ENCODE measurements at places on chromosomes 3 and 15. TPM values are rescaled to one million over a fixed set of nuclear protein-coding genes. Genes with fewer than 3 reads are reported as not detected.

GRCh38 chr15:47294765-47295259, 422.5 kb upstream of the SEMA6D start:
- no peak overlapping the region for H3K4me3 ChIP-seq
- H3K4me1 ChIP-seq: peaks cover 8% of the 10 kb centered on the region
- DNase-seq: no peak
- no peaks in the 10 kb centered on the region for H3K36me3 ChIP-seq

DNA sequence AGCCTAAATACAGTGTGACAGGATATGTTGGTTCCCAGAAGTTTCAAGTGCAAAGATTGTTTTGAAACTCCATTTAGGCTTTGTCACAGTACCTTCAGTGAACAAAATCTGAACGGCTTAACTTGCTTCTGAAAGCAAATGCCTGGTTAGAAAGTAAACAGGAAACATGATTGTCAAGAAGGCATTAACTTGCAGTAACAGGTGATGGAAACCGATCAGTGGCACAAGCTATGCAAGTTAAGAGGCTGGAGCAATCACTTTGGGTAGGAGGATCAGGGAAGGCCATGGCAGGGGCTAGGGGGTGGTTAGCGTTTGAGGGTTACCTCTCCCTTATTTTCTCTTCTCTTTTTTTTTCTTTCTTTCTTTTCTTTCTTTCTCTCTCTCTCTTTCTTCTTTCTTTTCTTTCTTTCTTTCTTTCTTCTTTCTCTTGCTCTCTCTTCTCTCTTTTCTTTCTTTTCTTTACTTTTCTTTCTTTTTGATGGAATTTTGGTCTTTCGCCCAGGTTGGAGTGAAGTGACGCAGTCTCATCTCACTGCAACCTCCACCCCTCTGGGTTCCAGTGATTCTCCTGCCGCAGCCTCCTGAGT, 2.4 kb downstream of the HYKK start:
- H3K4me3 ChIP-seq: no peak overlapping the region
- H3K36me3 ChIP-seq: peaks cover 7% of the 10 kb centered on the region
- peak overlapping the region; percentile 61 for H3K27ac ChIP-seq
- H3K27me3 ChIP-seq: no peaks in the 10 kb centered on the region
- no peak for DNase-seq
- peaks cover 14% of the 10 kb centered on the region for H3K4me1 ChIP-seq

DNA sequence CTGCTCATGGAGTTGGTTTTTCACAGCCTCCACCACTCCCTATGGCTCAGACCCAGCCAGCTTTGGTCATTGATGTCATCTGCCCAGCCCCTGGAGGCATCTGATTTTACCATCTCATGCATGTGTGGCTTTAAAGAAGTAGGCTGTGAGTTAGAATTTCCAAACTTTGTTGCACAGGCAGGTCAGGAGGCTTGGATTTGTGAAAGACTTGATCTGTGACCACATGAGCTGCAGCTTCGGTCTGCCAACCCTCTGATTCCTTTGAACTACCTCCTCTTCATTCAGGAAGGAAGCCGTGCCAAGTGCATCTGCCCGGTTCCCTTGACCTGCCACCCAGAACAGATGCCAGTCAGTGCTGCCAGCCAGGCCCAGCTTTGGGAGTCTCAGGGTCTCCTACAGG, 9.2 kb downstream of the CTXND1 start:
- H3K36me3 ChIP-seq: no peaks in the 10 kb centered on the region
- no peak overlapping the region for H3K27ac ChIP-seq
- H3K4me1 ChIP-seq: no peaks in the 10 kb centered on the region
- no peak for DNase-seq
- H3K27me3 ChIP-seq: peaks cover 22% of the 10 kb centered on the region

DNA sequence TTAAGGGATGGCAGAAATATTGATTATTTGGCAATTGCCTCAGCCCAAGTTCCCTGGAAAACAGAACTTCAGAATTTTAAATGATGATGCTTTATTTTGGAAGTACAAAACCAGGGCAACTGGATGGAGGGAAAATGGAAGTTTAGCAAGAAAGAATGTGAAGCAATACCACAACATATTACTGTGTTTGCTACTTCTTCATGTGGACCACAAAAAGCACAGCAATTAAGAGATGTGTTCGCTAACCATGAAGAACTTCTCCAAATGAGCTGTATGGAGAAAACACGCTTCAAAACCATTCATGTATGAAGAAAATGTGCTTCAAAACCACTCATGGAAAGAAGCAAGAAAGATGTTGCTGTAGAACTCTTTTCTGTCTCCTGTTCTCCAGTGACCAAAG, 64.7 kb upstream of the ARL6 start:
- H3K27me3 ChIP-seq: no peaks in the 10 kb centered on the region
- no peak overlapping the region for H3K27ac ChIP-seq
- no peak for DNase-seq
- no peak overlapping the region for H3K4me3 ChIP-seq

DNA sequence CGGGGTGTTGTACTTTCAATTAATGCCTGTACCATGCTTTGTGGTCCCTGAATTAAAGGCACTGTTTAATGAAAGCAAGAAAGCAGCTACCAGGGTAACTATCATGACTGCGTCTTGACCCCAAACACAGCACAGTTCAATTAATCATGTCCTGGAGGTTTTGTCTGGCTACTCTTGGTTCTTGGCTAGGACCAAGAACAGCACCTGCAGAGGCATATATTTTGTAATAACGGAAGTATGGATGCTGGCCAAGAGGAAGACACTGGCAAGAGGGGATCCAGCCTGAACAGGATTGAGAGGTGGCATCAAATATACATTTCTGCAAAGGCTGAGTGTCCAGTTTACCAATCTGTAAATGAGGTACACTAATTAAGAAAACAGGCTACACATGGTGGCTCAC, 119.9 kb downstream of the FOXP1 start:
- DNase-seq: no peak
- H3K4me3 ChIP-seq: no peak overlapping the region
- H3K36me3 ChIP-seq: no peaks in the 10 kb centered on the region

DNA sequence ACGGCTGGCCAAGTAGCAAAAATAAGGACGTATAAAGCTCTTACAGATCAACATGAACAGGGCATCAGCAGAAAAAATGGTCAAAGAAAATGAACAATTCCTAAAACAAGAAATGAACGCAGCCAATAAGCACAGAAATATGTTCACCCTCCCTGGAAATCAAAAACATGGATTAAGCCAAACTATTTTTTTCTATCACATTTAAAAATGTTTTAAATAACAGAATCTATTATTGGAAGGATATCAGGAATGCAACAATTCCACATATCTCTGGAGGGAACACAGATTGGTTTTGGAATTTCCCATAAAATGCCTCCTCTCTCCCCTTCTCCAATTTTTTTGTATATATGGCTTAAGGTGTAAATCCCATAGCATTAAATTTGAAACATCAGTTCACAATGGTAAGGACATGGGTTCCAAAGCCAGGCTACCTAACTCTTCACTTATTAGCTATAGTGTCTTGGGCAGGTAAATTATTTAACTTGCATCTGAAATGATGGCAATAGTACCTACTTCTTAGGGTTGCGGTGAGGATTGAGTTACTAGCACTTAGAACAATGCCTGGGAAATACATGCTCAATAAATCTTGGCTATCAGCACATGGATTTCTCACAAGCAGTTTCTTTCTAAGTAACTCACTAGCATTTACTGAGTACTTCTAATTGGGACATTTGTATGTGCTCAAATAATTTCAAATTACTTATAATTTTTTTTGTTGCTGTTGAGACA, 10.1 kb downstream of the UACA start:
- no peak overlapping the region for H3K4me3 ChIP-seq
- H3K36me3 ChIP-seq: no peaks in the 10 kb centered on the region
- peaks cover 66% of the 10 kb centered on the region for H3K4me1 ChIP-seq
- H3K27me3 ChIP-seq: no peaks in the 10 kb centered on the region
- DNase-seq: no peak

DNA sequence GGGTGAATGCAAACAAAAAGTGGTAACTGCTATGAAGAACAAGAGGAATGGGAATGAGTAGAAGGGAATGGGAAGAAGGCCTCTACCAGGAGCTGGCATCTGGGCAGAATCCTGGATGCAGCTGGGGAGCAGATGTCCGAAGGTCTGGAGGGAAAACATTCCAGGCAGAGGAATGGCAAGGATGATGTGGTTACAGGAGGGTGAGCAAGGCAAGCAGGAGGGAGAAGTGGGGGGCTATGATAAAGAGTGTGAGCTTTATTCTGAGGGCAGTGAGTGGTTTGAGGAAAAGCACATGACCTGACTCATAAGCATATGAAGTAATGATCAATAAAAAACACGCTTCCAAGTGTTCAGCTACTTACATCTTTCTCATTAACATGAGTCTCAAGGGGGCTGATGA, 17.1 kb downstream of the SKIC8 start:
- H3K27ac ChIP-seq: no peak overlapping the region
- DNase-seq: no peak
- H3K4me3 ChIP-seq: no peak overlapping the region
- H3K36me3 ChIP-seq: peaks cover 12% of the 10 kb centered on the region

GRCh38 chr3:181616088-181617070, 95.3 kb upstream of the SOX2 start:
- H3K4me1 ChIP-seq: no peaks in the 10 kb centered on the region
- H3K4me3 ChIP-seq: no peak overlapping the region
- H3K27me3 ChIP-seq: no peaks in the 10 kb centered on the region
- no peak for DNase-seq
- H3K27ac ChIP-seq: no peak overlapping the region

DNA sequence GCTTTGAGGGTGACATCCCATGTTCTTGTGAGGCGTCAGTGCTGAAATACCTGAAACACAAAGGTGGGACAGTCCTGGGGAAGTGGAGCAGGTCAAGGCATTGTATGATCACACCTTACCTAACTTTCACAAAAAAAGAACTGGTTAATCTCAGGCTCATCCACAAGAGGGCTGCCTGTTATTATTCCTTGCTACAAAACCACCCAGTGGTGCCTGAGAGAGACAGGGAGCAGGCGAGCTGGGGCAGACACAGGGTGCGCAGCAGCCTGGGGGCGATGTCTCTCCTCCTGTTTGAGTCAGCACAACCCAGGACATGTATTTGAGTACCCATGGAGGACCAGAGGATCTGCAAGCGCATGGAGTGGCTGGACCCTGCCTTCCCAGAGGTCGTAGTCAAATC, 316.8 kb upstream of the ATP10A start:
- H3K27me3 ChIP-seq: no peaks in the 10 kb centered on the region
- no peaks in the 10 kb centered on the region for H3K4me1 ChIP-seq
- no peaks in the 10 kb centered on the region for H3K36me3 ChIP-seq
- no peak overlapping the region for H3K27ac ChIP-seq

DNA sequence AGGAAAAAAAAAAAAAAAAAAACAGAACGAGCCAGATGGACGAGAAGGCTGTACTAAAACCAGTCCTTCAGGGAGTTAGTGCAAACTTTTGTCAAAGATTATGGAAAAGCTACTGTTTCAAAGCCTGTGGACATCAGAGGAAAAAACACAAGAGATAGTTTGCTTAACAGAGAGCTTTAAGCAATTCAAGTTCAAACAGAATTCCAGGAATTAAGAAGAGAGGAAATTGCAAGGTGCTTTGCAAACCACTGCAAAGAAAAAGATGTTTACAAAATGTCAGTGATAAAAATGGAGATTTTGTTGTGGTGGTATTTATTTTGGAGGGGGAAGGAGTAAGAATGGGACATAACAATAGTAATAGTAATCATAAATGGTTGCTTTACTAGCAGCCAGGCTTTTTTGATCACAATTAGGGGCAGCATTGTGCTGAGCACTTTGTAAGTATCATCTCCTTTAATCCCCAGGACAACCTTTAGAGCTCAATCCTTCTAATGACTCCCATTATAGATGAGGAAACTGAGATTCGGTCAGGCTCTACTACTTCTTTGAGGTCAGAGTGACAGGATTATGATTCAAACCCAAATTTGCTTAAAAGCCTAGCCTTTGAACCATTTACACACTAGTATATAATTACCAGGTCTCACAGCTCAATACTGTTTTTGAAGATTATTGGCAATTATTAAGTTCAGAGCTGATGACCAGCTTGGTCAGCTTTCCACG, 22.4 kb upstream of the ARHGEF3 start:
- no peak overlapping the region for H3K27ac ChIP-seq
- no peaks in the 10 kb centered on the region for H3K36me3 ChIP-seq
- DNase-seq: no peak
- no peak overlapping the region for H3K4me3 ChIP-seq
- no peaks in the 10 kb centered on the region for H3K27me3 ChIP-seq
- no peaks in the 10 kb centered on the region for H3K4me1 ChIP-seq

DNA sequence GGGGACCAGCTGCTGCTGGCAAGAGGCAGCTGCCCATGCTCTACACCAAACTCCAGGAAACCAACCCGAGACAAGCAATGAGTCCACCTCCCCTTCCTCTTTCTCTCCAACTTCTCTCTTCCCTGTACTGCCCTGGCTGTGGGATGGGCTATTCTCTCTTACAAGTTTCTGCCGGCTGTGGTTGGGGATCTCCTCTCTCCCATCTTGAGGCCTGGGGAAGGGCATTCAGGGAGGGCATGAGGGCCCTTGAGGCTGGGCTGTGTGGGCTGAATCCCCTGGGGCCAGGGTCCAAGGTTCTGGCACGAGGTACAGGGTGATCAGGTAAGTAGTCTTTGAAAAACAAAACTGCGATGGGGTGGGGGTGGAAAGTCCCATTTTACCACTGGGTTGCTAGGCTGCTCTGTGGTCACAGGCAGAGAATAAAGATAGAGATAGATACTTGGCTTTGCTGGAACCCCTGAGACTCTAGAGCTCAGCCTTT, 32.3 kb upstream of the CTSH start:
- DNase-seq: no peak
- no peaks in the 10 kb centered on the region for H3K36me3 ChIP-seq
- H3K27me3 ChIP-seq: no peaks in the 10 kb centered on the region
- H3K4me3 ChIP-seq: no peak overlapping the region

- H3K4me1 ChIP-seq: no peaks in the 10 kb centered on the region
- no peak overlapping the region for H3K4me3 ChIP-seq
- no peaks in the 10 kb centered on the region for H3K27me3 ChIP-seq
- H3K27ac ChIP-seq: no peak overlapping the region
Measured at GRCh38 chr3:97105989-97106651, 291.7 kb downstream of the EPHA6 start.

- no peaks in the 10 kb centered on the region for H3K27me3 ChIP-seq
- H3K36me3 ChIP-seq: no peaks in the 10 kb centered on the region
- no peak overlapping the region for H3K4me3 ChIP-seq
- no peak for DNase-seq
- H3K27ac ChIP-seq: no peak overlapping the region
Measured at GRCh38 chr3:79473993-79474392, 293.8 kb downstream of the ROBO1 start.

GRCh38 chr3:139447486-139447885, 28.8 kb downstream of the RBP2 start:
- DNase-seq: no peak
- H3K36me3 ChIP-seq: no peaks in the 10 kb centered on the region
- H3K27me3 ChIP-seq: no peaks in the 10 kb centered on the region
- H3K27ac ChIP-seq: no peak overlapping the region
- H3K4me3 ChIP-seq: no peak overlapping the region

Gene ADGRG7
- not detected for total RNA-seq

Gene AGTR1
- 3.5 TPM for total RNA-seq

Gene ALPK3
- 199 TPM for total RNA-seq

Gene BNC1
- 0.26 TPM for total RNA-seq

Gene FSIP1
- not detected for total RNA-seq

Gene TIMP4
- 24.1 TPM for total RNA-seq

Gene P2RY13
- total RNA-seq: 0.73 TPM

Gene CADPS
- total RNA-seq: not detected

Gene LTK
- total RNA-seq: 1.1 TPM

Gene C3orf20
- total RNA-seq: not detected

Gene CFAP20DC
- total RNA-seq: not detected

Gene ZDHHC19
- total RNA-seq: 0.38 TPM
